B cell (primary cell): ENCODE measurements at places on chromosomes 1 and 21.

- no peak for DNase-seq
Observed at GRCh38 chr1:180190091-180190490, 35.4 kb downstream of the QSOX1 start.

DNA sequence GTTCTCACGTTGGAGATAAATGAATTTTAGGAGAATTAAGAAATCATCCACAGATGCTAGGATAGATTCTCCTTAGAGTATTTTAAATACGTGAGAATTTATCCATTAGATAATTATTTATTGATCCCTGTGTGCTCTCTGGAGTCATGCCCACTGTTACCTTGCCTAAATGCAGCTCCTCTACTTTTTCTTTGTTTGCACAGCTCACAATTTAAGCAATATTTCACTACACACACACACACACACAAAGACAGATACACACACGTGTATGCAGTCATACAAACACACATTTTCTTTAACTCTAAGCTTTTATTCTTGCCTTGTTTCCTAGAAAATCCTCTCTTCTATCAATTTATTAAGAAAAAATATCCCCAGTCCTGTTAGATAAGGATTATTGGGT is 51.7 kb downstream of the GPR88 start:
- no peak for DNase-seq

DNA sequence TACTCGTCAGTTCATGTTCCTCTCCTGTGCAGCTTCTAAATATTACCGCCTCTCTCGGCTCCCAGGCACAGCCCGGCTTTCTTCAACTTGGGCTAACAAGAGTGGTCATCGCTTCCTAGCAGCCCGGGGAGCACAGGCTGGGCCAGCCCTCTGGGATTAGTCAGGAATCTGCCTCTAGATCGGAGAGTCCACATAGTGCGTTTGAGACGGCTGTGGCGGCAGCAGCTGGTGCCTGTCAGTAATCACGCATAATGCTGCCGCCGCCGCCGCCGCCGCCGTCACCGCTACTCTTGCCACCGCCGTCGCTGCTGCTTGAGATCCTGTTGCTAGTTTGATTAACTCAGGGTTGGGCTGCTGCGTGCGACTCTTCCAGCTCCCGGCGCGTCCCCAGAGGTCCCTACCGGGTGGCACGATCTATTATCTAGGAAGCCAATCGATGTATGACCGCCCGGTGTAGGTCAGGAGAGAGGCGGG is at the start of gene RXRG:
Gene RXRG, minus strand, starts transcription at position 230 of the 474 bp plus-strand sequence. CDS start 233 bp downstream, outside the sequence.
- peak; percentile 11 for DNase-seq

- no peak for DNase-seq
Observed at GRCh38 chr1:63674238-63674864, 81.1 kb downstream of the PGM1 start.

- peak; percentile 32 for DNase-seq
Observed at GRCh38 chr21:41833497-41834115, 45.5 kb downstream of the PRDM15 start.

GRCh38 chr1:15706751-15707150 is 22.6 kb downstream of the PLEKHM2 start:
- no peak for DNase-seq

GRCh38 chr21:41229509-41230248 is 61.7 kb downstream of the BACE2 start:
- DNase-seq, result peak; percentile 85

- peak; percentile 73 for DNase-seq
Observed at GRCh38 chr1:22131875-22132486, 10.9 kb downstream of the WNT4 start.

DNA sequence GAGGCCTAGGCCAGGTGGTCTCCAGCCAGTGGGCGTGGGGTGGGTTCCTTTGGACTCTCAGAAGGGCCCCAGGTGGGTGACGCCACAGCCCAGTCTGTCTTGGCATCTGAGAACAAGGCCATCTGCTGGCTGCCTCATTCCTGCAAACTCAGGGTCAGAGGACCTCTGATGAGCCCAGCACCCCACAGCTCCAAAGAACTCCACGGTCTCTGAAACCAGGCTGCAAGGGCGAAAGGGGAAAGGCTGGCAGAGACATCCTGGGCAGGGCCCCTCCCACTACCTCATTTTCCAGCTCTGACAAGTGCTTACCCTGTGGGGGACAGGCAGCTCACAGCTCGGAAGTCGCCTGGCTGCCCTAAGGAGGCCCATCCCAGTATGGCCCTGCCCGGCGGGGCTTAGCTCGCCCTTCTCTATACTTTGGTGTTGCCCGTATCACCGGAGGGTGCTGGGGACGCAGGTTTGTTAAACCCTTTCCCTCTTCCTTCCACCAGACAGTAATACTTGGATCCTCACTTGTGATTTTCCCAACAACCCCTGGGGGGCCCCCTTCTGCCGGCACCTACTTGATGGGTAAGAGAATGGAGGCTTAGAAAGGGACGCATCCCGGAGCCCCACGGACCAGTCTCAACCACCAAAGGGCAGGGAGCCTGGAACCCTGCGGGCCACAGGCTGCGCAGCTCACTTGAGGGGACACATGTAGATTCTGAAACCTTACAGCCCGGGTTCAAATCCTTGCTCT is 10.9 kb upstream of the EDN2 start:
- no peak for DNase-seq

GRCh38 chr1:62052946-62053345 is 141.7 kb upstream of the L1TD1 start:
- no peak for DNase-seq

- no peak for DNase-seq
Observed at GRCh38 chr1:220757441-220757840, 9.3 kb downstream of the MTARC2 start.

GRCh38 chr1:197149340-197149739 is 2.9 kb upstream of the ASPM start:
- no peak for DNase-seq

DNA sequence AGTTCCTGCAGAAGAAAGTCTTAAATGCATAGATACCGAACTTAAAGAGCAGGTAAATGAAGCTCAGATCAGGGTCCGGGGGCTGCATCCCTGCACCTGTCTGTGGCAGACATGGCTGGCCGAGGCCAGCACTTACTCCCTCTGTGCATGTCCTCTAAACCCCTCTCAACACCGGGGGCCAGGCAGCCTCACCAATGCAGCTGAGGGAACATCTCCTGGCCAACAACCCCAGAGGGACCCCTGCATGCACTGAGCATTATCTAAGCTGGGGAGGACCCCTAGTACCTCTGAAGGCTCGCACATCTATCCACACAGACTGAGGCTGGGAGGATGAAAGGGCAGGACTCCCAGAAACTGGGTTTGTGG is 18.4 kb downstream of the TTC34 start:
- no peak for DNase-seq
